ENCODE measurements at places on chromosomes 3 and 15.

DNA sequence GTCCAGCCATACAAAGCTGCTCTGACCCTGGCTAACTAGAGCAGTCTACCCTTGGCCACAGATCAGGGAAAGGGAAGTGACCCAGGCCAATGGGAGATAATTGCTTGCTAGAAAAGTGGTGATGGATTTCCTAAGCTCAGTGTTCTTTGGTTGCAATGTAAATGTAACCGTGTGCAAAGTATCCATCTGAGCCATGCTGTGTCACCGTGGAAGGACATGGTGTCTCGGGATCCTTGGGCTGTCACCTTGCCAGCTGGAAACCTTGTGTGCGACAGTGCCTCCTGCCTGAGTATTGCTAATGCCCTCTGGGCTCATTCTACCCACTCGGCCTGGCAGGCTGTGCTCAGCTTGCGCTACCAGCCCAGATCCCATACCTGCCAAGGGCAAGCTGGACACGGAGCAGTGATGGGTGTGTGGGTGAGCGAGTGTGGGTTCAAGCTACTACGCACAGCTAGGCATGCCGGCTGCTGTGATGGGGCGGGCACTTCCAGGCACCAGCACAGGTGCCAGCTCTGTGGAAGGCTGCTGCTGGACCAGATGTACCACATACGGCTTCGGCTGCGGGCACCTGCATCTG, 10.7 kb upstream of the SIAH2 start:
- no peak for DNase-seq

- no peak for DNase-seq
Observed at GRCh38 chr3:4241595-4242170, 61.5 kb upstream of the SETMAR start.

DNA sequence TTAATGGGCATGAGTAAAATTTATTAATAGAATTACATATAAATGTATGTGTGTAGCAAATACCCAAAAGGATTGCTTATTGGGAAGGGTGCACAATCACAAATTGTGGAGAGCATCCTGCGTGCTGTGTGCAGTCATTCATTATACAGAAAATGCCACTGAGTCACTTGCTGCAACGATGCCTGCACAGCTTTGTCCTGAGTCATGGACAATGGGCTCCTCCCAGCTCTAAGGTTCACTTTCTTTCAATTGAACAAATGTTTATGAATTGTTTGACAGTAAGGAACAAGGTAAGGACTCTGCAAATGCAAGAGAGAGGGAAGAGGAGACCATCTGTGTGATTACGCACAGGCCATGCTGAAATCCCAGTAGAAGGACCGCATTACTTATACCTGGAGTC, 18.7 kb downstream of the CFAP161 start:
- no peak for DNase-seq

- DNase-seq = no peak
Observed at GRCh38 chr15:85179700-85180099, 198.0 kb downstream of the PDE8A start.

DNA sequence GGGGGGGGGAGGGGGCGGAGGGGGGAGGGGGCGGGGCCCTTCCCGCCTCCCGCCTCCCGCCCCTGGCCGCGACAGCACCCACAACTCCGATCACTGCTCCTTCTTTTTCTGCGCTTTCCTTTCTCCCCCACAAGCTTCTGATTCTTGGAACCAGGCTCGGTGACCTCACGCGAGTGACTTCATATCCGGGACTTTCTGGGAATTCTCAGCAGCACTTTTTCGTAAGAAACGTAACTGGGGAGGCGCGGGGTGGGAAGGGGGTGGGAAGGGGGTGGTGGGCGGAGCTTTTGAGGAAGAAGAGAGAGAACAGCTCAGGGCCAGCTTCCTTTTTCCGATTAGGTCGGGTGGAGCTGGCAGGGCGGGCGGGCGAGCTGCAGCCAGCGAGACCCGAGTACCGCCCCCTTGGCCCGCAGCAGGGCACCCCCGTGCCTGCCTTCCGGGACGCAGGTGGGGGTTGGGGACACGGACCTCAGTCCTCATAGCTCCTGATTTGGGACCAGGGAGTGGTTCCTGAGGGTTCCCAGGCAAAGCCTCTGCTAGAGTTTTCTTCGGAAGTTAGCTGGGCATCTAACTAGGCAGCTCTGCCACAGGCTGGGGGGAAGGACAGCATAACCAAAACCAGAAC, 14.6 kb downstream of the XIRP1 start:
- DNase-seq = peak; percentile 94

GRCh38 chr3:177591379-177591778, 394.1 kb upstream of the TBL1XR1 start:
- peak; percentile 97 for DNase-seq

- peak; percentile 81 for DNase-seq
Observed at GRCh38 chr3:56758539-56758981, 43.2 kb downstream of the ARHGEF3 start.

DNA sequence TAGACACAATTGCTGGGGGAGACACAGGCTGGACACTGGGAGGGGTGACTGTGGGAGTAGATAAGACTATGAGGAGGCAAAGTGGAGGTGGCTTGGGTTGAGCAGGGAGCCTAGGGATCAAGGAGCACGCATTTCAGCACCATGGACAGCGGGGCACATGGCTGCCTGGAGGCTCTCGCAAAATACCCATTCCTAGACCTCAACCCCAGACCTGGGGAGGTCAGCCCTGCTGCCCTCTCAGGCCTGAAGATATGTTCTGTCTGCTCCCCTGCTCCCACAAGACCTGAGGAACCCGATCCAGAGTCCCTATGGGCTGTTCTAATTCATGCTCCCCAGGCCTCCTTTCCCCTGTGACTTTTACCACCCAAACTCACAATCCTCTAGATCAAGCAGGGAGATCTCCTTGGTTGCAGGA, 16.0 kb upstream of the CPEB1 start:
- DNase-seq = peak; percentile 48

DNA sequence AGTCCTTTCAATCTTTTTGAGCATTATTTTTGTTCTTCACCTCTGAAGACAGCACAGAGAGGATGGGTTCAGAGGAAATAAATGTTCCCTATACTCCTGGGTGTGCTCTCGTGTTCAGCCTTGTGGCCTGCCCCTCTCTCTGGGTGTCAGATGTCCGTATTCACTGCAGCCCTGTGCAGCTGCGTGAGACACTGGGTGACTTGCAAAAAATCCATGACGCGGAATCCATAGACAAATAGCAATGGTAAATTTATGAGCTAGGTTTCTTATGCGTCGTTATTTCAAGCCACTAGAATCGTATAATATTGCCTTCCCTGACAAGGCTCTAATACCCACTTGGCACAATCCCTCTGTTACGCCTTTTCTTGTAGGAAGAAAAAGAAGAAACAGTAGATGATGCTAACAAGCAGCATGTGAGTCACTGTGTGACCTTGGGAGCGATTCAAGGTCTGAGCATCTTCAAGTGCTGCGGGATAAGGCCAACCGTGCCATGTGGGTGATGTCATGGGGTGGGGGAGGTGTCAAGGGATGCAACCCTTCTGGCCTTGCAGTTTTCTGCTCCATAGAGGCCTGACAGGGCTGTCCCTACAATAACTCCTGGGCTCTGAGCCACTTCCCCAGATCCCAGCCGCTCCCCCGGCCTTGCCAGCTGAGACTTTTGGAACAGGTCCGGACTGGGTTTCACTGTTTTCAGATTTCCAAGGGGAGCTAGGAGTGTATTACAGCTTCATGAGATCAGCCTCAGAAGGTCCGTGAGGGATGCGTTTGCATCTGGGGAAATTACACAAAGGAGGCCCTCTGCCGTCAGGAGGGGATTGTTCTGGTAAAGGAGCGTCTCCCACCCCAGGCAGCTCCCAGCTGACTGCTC, 47.6 kb upstream of the POMGNT2 start:
- DNase-seq = no peak

DNA sequence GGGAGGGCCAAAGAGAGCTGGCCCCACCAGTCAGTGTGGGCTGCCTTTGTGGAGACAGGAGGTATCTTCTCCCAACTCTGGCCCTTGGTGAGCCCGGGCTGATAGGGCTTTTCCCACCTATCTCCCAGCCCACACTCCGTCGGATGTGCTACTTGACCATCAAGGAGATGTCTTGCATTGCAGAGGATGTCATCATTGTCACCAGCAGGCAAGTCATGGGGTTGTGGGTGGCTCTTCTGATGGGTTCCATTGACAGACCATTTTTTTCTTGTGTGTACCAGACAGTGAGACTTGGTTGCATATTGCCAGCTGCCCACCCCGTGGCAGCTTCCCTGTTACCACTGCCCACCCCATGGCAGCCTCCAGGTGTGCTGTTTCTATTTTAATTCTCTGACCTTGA, 3.3 kb downstream of the COPG1 start:
- peak; percentile 92 for DNase-seq

DNA sequence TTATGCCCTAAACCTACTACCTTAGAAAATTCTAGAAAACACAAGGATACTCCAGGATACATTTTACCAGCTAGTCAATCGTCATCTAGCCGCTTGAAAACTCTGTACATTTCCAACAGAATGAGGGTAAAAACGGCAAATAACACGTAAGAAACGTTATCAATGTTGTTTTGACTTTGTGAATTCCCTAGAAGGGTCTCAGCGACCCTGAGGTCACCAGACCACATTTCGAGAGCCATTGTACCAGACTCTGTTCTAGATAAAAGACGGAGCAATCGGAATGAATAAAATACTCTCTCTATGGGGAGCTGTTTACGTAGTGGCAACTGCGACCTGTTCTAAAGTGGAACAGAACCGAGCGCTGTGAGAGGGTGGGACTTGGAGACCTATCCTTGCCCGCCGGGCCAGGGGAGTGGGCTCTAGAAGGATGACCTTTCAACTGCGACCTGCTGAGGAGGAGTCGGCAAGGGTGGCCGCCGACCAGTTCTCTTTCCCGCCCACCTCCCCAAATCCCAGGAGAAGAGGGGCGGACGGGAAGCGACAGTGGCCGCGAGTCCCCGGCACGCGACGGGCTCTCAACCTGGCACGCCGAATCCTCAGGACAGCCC, 778 bp upstream of the AP4E1 start:
- DNase-seq = no peak

- no peak for DNase-seq
Observed at GRCh38 chr3:62329971-62330370, 43.4 kb downstream of the FEZF2 start.

DNA sequence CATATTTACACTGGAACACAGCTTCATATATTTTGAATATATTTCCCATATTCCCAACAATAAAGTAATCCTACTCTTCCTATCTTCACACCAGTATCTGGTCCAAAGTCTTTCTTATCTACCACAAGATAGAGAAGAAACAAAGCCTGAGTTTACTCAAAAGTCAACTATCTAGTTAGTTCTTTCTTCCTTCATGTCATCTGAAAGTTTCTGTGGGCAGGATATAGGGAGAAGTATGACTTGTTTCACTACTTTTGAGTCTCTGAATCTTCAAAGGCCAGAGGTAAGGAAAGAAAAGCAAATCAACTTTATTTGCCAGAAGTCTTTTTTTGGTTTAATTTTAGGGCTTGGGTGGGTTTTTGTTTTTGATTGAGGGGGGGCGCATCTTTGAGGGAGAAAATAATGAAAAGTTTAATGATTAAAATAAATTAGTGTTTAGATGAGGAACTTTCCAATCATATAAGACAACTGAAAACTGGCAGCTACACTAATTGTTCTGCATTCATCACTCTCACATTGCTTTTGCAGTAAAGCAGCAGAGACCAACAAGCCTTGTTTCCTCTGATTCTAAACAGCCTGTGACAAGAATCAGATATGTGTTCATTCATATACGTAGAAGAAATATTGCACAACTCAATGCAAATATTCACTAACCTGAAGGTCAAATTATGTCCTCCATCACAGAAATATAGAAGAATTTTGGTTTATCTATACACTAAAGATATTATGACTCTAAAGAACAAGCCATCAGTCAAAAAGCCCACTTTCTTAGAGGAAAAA, 421.4 kb downstream of the SHQ1 start:
- DNase-seq = no peak

DNA sequence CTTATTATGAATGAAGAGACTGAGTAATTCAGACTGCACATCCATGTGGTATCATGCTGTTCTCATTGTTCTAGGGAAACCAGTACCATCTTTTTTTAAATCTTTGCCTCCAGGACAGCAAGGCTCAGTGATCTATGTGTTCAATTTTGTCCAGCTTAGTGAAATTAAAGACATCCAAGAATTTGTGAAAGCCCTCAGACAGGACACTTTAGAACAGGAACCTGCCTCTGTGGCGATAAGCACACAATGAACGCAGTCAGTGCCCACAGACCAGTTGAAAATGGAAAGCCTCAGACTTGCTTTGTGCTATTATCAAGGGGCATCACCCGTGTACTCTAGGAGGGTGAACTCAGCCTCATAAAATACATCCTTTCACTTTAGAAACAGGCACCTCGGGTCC, 20.1 kb downstream of the EID1 start:
- DNase-seq = no peak

GRCh38 chr3:33578325-33579177, 138.3 kb upstream of the UBP1 start:
- DNase-seq = no peak

GRCh38 chr15:67164811-67165253, 89.6 kb downstream of the AAGAB start:
- no peak for DNase-seq

- peak; percentile 70 for DNase-seq
Observed at GRCh38 chr3:119586733-119587172, 7.5 kb downstream of the ADPRH start.

DNA sequence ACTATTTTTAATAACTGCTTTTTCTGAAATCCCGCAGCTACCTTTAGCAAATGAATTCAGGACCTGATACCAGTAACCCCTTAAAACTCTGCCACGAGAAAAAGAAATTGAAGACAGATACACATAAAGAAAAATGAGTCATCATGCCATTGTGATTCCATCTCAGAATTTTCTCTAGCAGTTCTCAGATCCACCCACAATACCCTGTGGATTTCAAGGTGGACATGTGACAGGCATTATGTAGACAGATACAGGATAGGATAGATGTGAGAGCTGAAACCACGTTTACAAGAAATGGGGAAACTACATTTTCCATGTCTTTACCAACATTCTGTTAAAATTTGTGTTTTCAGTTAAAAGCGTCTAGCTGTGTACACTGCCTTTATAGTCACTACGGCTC, 291.9 kb upstream of the NR2F2 start:
- no peak for DNase-seq

- DNase-seq = peak; percentile 30
Observed at GRCh38 chr3:139519998-139520737, 19.4 kb downstream of the RBP1 start.

DNA sequence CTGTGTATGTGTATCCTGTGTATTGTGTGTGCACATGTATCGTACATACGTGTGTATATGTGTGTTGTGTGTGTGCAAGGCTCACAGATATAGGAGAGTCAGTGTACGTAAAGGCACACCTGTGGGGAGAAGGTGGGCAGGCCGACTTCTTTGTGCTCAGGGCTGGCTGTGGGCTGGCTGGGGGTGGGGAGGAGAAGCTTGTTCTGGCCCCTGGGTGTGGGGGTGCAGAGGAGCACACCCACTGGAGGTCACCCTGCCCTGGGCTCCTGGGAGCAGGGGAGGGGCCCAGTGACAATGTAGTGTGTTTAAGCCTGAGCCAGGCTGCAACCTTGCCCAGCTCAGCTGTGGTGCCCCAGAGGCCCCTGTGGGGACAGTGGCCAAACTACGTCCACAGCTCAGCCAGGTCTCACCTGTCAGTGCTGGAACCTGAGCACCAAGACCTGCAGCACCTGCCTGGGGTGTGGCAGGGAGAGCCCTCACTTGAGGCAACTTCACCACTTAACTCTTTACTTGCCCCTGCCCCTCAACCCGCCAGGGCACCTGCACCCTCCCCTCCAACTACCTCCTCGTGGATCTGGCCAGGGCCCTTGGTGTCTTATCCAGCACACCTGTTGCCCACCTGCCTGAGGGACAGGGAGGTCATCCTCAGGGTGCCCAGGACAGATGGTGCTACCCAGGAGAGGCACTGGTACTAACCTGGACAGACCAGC, 2.6 kb upstream of the HHATL start:
- no peak for DNase-seq

GRCh38 chr15:36748366-36749115, 169.1 kb downstream of the CDIN1 start:
- DNase-seq = no peak
